ENCODE measurements at places on chromosomes 12 and 14.

DNA sequence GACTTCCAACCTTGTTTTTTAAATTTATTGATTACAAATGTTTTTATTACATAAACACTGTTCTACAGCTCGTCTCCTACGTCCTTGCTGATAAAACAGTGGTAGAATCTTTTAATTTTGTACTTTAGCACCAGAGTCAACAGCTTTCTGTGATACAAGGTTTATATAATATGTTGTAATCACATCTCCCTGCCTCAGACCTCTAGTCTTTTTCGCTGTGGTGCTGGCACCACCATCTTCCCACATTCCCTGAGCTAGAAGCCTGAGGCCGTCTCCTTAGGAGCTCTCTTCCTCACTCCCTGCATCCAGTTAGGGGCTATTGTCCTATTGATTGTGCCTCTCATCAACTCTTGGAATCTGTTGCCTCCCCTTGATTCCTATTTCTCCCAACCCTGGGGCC, 17.1 kb downstream of the MTHFD1 start:
- no peak for DNase-seq

GRCh38 chr14:101926085-101926484, 38.3 kb upstream of the DYNC1H1 start:
- DNase-seq = no peak

- no peak for DNase-seq
These were observed 420.2 kb downstream of the MED13L start for GRCh38 chr12:115857160-115857920.

DNA sequence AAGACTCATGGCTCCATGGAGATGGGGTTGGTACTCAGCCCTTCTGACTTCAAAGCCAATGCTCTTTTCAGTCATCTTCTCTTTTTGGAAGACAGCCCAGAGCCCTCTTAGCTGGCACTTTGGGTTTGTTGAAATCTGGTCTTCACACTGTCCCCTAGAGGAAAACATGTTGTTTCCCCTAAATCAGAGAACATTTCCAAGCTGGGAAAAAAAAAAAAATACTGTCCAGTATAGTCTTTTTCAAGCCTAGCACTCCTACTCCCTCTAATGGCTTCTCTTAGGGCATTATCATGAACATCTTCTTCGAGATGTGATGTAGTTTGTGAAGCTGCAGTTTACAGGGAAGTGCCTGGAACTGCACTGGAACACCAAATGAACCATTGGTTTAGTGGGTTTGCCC, 3.0 kb upstream of the ZC3H14 start:
- no peak for DNase-seq

GRCh38 chr12:10851243-10851858, 2.1 kb upstream of the PRR4 start:
- no peak for DNase-seq

DNA sequence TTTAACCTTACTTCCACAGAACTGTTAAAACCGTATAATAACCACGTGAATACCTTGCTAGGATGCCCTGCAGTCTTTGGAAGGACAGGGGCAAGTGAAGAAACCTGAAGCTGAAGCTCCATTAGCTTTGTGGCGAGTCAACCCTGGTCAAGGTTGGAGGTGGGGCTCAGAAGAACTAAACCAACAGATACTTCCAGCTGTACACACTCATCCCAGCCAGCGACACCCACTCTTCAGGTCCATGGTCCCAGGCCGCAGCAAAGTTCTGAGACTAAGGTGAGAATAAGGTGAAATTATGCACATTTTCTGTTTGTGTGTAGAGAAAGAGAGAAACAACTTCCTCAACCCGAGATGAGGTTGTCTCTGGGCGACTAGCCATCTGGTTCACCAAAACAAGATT, 77.6 kb downstream of the NTF3 start:
- DNase-seq = no peak

DNA sequence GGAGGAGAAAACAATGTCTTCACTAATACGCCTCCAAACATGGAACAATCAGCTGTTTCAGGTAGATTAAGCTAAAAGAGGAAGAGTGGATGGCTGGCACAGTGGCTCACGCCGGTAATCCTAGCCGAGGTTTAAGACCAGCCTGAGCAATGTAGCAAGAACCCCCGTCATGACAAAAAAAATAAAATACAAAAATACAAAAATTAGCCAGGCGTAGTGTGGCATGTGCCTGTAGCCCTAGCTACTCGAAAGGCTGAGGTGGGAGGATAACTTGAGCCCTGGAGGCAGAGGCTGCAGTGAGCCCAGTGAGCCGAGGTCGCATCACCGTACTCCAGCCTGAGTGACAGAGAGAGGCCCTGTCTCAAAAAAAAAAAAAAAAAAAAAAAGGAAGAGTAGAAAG, 1.2 kb upstream of the MED13L start:
- DNase-seq = no peak

DNA sequence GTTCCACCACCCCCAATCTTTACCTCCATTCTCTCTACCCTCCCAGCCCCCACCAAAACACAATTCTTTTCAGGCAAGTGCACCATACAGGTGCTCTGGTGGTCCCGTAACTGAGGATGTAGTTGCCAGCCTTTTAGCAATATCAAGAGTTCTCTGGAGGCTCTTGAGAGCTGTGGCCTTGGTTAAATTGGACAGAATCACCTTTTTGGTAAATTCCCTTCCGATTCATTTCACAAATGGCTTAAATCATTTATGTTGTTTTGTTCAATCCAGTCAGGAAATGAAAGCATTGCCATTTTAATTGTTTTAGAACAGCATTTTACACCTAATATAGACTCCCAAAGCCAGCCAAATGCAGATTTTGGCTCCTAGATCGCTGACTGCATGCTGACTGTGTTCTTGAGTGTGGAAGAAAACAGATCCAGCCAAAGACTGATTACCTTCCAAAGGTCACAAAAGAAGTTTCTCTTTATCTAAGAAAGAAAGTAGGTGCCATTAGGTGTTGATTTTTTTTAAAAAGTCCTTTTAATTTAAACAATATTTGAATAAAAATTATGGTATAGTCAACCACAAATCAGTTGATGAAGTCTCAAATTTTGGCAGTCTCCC, 25.6 kb downstream of the CRADD start:
- DNase-seq = no peak

DNA sequence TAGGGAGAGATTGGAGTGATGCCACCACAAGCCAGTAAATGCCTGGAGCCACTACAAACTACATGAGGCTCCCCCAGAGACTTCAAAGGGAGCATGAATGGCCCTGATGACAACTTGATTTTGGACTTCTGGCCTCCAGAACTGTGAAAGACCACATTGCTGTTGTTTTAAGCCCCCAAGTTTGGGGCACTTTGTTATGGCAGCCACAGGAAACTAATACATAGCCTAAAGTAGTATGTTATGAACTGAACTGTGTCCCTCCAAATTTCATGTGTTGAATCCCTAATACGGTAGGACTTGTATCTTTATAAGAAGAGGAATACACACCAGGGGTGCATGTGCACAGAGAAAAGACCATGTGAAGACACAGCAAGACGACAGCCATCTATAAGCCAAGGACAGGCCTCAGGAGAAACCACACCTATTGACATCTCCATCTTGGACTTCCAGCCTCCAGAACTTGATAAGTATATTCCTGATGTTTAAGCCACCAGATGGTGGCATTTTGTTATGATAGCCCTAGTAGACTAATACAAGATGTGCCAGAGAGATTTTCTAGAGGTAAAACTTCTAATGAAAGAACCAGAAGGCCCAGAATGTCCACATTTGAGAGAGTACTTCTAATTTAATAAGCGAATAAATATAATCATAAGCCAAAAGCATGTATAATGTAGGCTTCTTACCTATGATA, 127.1 kb upstream of the BMP4 start:
- no peak for DNase-seq

DNA sequence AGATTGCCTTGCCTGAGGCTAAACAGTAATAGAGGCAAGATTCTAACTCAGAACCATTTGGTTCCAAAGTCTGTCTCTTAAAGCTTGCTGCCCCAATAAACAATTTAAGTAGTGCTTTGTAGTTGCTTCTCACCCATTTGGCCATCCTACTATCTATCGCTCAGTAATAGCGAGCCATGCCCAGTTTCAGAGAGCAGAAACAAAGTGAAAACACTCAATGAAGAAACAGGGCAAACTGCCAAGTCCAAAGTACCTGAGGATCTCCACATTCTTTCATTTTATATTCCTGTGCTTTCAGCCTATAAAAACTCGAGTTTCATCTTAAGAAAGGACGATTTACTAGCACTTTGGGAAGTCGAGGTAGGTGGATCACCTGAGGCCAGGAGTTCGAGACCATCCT, 103.3 kb upstream of the BBS10 start:
- DNase-seq = no peak

GRCh38 chr12:58629376-58629775, 290.9 kb downstream of the LRIG3 start:
- DNase-seq = no peak

Data from stimulated activated naive CD4-positive, alpha-beta T cell (primary cell).